ENCODE measurements at places on chromosomes 16 and 17. TPM values are rescaled to one million over a fixed set of nuclear protein-coding genes. Genes with fewer than 3 reads are reported as not detected.

The ZNF771 gene
- 9.0 TPM for total RNA-seq

- DNase-seq = no peak
These were observed 498 bp upstream of the PLEKHG4 start for GRCh38 chr16:67278773-67279295.

The USP10 gene
- 67.2 TPM for total RNA-seq

DNA sequence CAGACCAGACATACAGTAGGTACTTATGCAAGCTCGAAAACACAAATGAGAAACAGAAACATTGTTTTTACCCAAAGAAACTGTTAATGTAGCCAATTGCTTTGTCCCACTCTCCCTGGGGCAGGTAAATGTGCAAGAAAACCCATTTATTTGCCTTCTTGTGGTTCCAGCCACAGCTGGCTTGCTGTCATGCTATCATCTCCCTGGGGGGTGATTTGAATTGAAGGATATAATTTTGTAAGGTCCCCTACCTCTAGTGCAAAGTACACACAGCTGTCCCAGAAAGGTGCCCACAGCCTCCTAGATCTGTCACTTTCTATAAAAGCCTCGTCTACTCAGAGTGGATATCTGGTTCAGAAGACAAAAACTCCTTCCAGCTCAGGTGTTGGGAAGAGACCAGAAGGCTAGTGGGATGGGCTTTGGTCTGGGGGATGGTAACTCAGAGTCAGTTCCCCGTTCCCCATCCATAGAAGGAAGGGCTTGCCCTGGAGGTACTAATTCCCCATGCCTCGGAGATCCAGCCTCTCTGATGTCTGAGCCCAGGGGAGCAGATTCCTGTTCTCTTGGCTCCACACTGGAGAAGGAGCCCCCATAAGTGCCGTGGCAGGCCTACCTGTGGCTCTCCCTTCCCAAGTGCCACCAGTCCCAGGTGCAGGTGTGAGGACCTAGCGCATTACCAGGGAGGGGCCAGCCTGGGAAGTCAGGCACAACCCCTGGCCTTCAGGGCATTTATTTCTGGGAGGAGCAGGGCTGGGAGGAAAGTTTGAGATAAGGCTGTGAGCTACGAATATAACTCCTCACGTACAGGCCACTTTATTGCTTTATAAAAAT is 2.4 kb upstream of the PRR15L start:
- no peak for DNase-seq
